NCI-H524 (cell line): ENCODE measurements at places on chromosomes 13 and 19.

- DNase-seq: no peak
Observed at GRCh38 chr13:98467263-98467985, 109.5 kb downstream of the STK24 start.

GRCh38 chr19:41578886-41579285 lies 2.9 kb downstream of the CEACAM21 start:
- DNase-seq: no peak

GRCh38 chr13:30818323-30818960 lies 83.1 kb downstream of the ALOX5AP start:
- no peak for DNase-seq

GRCh38 chr19:51461723-51462161 lies 3.5 kb upstream of the SIGLEC8 start:
- DNase-seq: no peak

DNA sequence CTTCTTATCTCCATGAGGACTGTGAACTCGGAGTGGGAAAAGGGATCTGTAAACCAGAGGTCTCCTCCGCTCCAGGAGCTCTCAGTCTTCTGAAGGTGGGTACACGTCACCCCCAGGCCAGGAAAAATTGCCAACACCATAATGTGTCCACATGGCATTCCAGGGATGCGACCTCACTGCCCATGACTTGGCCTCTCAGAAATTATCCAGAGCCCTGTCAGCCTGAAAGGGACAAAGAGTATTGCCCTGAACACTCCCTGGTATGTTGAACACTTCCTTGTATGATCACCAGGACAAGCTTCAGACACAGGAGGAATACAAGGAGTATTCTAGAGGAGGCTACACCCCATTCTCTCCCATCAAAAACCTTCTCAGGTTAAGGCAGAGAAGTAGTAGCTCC lies 81.0 kb upstream of the SLC7A1 start:
- DNase-seq: no peak

- DNase-seq: no peak
Observed at GRCh38 chr13:106418556-106418955, 116.9 kb downstream of the EFNB2 start.
